ENCODE measurements at places on chromosomes 12 and 14. TPM values are rescaled to one million over a fixed set of nuclear protein-coding genes. Genes with fewer than 3 reads are reported as not detected.

The RDH12 gene
- total RNA-seq: 0.18 TPM

The TAS2R42 gene
- not detected for total RNA-seq

The STRAP gene
- total RNA-seq: 66.4 TPM

The KLHL33 gene
- 1.5 TPM for total RNA-seq

The SETD1B gene
- 12.6 TPM for total RNA-seq

The KANSL2 gene
- total RNA-seq: 53.4 TPM

The TCL1B gene
- 0.23 TPM for total RNA-seq

The FZD10 gene
- 4.8 TPM for total RNA-seq

The CFAP251 gene
- 11.2 TPM for total RNA-seq

The PHLDA1 gene
- 18.9 TPM for total RNA-seq

The NGB gene
- total RNA-seq: not detected

The HOXC6 gene
- 17.0 TPM for total RNA-seq

The KRT71 gene
- 0.29 TPM for total RNA-seq

The RPS6KA5 gene
- 10.6 TPM for total RNA-seq

The CLEC2B gene
- 15.9 TPM for total RNA-seq

The CISTR gene
- total RNA-seq: not detected

The HOXC4 gene
- total RNA-seq: 10.0 TPM

The ARG2 gene
- 42.2 TPM for total RNA-seq

The CCDC197 gene
- 0.23 TPM for total RNA-seq

The NKX2-1 gene
- total RNA-seq: not detected

The CDK2 gene
- total RNA-seq: 37.2 TPM

The CLEC2A gene
- total RNA-seq: not detected

Measured in metanephros (tissue), 2 donors.